Activated CD8-positive, alpha-beta memory T cell treated with anti-CD3 and anti-CD28 coated beads for 1 hour (primary cell): ENCODE measurements at places on chromosomes 6 and 20.

DNA sequence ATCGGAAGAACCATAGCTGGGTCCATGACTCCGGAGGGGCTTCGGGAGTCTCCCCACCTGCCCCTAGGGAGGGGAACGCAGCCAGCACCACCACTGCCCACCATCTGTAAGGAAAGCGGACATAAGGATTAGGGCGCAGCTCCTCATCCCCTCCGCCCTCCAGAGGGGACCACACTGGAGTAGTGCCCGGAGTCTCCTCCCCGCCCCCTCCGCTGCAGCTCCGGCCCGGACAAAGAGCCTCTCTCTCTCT lies 628 bp downstream of the SLC35B2 start:
- no peak for DNase-seq

GRCh38 chr6:7615611-7616383 lies 25.8 kb downstream of the SNRNP48 start:
- DNase-seq: no peak

- DNase-seq: no peak
Measured at GRCh38 chr6:156347656-156348055, 429.5 kb upstream of the ARID1B start.

DNA sequence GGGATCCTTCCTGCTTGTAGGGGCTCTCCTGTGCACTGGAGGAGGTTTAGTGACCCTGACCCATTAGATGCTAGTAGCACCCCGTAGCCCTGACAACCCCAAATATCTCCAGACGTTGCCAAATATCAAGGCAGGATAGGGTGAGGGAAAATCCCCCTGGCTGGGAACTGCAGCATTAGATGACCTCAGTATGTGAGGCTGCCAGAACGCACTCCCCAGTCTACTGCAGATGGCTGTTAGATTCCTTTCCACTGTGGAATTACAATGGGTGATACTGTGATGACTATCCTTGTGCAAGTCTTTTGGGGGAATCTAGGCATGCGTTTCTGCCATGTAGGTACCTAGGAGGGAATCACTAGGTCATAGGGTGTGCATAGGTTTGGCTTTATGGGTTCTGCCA lies 226.3 kb upstream of the KCNG1 start:
- no peak for DNase-seq

GRCh38 chr20:13638162-13638495 lies 603 bp downstream of the TASP1 start:
- DNase-seq: no peak

- no peak for DNase-seq
Measured at GRCh38 chr6:135938576-135939207, 87.2 kb downstream of the PDE7B start.

DNA sequence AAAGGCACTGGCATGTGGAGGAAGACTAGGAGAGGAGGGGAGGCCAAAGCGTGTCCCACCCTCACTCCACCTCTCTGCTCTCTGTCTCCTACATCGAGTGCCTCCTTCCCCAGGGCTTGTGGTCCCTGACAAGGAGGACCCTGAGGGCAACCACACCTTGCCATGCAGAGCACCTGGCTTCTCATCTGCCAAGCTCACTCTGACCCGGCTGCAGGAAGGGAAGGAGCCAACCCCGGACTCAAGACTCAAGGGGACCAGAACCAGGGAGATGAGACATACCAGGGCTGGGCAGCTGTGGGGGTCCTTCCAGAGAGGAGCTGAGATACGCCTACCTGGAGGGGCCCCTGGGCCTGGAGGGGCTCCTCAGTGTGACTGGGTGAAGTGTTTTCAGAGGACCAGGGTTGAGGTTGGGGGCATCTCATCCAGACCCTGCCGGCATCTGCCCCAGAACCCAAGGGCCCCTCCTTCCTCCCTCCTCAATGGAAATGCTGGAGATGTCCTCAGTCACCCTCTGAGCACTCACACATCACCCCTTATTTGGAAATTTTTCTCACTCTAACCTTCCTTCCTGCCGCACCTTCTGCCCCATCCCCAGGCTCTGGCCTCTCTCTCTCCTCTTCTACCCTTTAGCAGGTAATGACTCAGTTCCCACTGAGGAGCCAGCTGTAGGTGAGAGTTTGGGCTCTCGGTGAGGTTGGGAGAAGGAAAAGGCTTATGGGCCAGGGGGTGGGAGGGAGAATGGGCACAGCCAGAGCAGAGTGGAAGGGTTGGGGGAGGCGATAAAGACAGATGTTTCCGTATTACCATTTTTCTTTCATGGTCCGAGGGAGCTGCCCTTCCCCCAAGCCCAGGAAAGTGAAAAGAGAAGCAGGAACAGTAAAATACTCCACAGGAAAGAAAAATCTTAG lies 32.0 kb upstream of the POU5F1 start:
- no peak for DNase-seq

DNA sequence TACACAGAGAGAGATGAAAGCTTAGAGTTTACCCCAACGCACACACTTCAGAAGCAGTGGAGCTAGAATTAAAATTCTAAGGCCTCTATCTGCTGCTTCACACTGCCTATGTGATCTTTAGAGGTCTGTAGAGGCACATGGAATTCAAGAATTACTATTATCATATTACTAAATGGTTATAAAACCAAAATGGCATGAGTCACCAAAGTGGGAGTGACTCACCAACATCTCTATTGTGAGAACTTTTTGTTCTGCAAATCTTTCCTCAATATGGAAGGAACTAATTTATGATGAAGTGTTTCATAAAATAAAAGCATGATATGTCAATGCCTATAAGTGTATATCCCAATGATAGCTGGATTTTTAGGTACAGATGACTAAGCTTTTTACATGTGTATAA lies 28.5 kb upstream of the TMEM244 start:
- no peak for DNase-seq

GRCh38 chr6:107186047-107186446 lies 70.7 kb upstream of the BEND3 start:
- no peak for DNase-seq

DNA sequence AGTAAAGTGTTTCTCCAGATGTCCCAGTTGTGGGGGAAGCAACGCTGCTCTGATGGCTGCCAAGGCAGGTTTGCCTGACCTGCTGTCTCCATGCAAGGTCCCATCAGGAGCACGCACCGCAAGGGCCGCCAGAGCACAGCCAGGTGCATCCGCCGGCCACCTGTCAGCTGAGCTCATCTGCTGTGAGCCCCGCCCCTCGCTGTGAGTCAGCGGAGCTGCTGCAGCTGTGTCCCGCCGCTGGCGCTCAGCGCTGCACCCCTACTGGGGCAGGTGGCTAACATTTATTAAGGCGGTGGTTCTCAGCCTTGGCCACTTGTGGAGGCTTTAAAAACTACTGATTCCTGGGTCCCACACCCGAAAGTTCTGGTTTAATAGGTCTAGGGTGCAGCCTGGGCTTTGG lies 225.7 kb downstream of the UST start:
- no peak for DNase-seq

- no peak for DNase-seq
Measured at GRCh38 chr6:158903801-158904200, 84.6 kb upstream of the EZR start.
